ENCODE measurements at places on chromosomes 6 and 20.
A peak's percentile ranks its signal among the peaks of the same experiment; 100 is the strongest.

DNA sequence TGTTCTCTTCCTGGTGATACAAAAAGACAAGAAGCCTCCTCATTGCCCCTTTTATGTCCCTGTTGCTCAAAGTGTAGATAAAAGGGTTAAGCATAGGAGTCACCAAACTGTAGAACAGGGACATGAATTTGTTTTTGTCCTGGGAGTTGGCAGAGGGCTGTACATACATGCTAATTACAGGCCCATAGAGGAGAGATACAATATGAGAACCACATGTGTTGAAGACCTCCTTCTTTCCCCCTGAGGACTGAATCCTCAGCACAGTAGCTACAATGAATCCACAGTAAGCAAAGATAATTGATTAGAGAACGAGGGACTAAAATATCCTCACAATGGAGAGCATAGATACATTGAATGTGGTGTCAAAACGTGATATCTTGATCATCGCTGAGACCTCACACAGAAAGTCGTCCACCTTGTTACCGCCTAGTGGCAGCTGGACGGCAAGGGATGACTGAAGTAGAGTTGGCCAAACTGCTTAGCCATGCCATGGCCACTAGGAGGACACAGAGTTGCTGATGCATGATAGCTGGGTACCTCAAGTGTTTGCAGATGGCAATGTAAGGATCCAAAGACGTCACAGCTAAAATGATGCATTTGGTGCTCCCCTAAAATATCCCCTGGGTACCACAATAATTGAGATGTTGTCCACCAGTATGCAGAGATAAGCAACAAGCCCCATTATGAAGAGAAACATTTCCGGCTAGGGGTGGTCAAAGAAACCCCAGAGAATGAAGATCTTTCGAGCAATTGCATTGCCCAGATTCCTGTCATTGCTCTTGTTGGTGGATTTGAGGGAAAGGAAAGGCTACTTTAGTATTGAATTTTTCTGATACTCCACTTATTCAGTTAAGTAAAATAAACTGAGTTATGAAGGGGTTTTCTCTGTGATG, 15.0 kb downstream of the OR2B3 start:
- H3K27ac ChIP-seq = no peak overlapping the region
- H3K4me3 ChIP-seq = no peak overlapping the region
- no peak for DNase-seq

DNA sequence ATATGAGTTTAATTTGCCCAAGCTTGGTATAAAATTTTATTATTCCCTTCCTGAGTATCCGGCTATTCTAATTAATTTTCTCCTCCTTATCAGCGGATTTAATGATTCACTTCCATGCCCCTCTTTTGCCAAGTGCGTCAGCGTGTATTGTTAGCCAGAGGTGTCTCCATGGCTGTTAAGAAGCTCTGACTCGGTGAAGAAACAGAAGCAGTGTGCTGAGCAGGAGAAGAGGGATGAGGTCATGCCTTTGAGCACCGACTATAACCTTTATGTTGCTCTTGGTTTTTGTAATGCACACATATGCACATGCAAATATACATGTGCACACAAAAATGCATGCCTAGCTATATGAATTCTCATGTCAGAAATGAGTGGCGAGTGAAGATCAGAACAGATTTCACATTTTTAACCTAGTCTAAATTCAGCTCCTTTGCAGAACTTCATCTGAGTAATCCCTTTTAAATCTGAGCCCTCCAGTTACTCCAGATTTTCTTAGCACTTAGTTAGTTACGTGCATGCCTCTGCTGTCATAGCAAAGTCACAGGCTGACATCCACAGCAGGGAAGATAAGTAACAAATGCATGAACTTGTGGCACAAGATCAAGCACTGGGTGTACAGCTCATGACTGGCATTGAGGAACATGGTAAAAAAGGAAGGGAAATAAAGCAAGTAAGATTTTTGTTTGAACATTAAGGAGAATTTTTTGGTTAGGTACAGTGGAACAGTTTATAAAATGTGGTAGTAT, 24.3 kb downstream of the HTR1E start:
- no peaks in the 10 kb centered on the region for H3K27me3 ChIP-seq
- DNase-seq = no peak
- no peak overlapping the region for H3K27ac ChIP-seq
- no peak overlapping the region for H3K4me3 ChIP-seq

DNA sequence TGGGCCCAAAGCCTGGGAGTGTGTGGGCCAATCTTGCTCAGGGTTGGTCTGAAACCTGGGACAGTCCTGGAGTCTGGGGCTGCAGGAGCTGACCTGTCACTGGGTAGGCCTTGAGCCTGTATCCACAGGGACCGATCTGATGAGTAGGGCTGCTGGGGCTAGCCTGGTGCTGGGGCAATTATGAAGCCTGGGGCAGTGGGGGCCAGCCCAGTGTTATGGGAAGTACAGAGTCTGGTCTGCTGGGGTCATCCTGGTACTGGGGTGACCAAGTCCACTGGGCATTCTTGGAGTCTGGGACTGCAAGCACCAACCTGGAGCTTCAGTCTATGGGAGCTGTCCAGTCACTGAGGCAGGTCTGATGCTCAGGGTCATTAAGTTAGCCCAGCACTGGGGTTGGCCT, 20.7 kb downstream of the DEFB115 start:
- no peaks in the 10 kb centered on the region for H3K36me3 ChIP-seq
- no peak overlapping the region for H3K27ac ChIP-seq
- H3K4me3 ChIP-seq = no peak overlapping the region
- H3K27me3 ChIP-seq = no peaks in the 10 kb centered on the region

DNA sequence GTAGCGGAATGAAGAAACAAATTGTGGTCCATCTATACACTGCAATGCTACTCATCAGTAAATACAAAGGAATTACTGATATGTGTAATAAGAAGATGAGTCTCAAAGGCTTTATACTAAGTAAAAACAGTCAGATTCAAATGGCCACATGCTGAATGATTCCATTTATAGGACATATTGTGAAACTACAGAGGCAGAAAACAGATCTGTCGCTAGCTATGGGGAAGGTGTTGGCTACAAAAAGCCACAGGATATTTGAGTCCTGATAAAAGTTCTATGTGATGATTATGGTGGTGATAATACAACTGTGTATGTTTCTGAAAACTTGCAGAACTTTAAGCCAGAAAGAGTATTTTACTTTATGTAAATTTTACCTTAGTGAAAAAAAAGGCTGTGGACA, 313.2 kb downstream of the HDGFL1 start:
- no peak overlapping the region for H3K27ac ChIP-seq
- no peaks in the 10 kb centered on the region for H3K36me3 ChIP-seq
- no peak overlapping the region for H3K4me3 ChIP-seq
- no peak for DNase-seq
- no peaks in the 10 kb centered on the region for H3K27me3 ChIP-seq
- no peaks in the 10 kb centered on the region for H3K4me1 ChIP-seq

- no peak overlapping the region for H3K4me3 ChIP-seq
- H3K27ac ChIP-seq = no peak overlapping the region
- H3K36me3 ChIP-seq = no peaks in the 10 kb centered on the region
- no peaks in the 10 kb centered on the region for H3K27me3 ChIP-seq
- DNase-seq = no peak
- no peaks in the 10 kb centered on the region for H3K4me1 ChIP-seq
Measured at GRCh38 chr20:43318755-43319297, 129.1 kb upstream of the PTPRT start.

- no peaks in the 10 kb centered on the region for H3K27me3 ChIP-seq
- H3K27ac ChIP-seq = no peak overlapping the region
- H3K36me3 ChIP-seq = no peaks in the 10 kb centered on the region
- no peak overlapping the region for H3K4me3 ChIP-seq
Measured at GRCh38 chr20:8190043-8190880, 58.2 kb downstream of the PLCB1 start.

GRCh38 chr6:86016077-86016476, 373.4 kb upstream of the SYNCRIP start:
- no peaks in the 10 kb centered on the region for H3K27me3 ChIP-seq
- H3K36me3 ChIP-seq = no peaks in the 10 kb centered on the region
- no peak for DNase-seq
- H3K4me1 ChIP-seq = no peaks in the 10 kb centered on the region
- H3K27ac ChIP-seq = no peak overlapping the region
- no peak overlapping the region for H3K4me3 ChIP-seq

DNA sequence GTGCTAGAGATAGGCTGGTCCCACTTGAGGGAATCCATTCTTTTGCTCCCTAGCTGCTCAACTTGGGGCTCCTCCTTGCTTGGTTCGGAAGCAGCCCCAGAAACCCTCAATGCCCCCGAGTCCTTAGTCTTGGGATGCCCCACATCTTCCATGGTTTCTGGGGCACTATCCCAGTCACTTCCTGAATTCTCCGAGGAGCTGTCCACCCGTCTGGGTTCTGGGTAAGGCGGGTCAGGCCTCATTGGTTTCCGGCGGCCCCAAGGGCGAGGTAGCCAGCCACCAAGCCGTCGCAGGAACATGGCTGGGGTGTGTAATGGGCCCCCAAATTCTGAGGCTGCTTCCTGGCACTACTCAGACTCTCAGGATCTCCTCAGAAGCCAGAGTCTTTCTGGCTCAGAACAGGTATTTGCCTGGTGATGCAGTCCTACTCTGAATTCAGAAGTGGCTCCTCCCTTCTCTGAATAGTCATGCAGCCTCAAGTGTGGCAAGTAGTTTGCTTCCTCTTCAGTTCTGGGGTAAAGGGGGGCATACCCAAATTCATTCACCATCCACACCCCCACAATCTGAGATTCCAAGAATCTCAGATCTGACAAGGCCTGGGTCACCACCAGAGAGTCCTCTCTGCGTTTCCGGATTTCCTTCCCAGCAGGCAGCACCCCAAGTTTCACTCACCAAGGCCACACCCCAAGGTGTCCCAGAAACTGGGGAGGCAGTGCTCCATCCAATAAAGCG, 763 bp downstream of the C6orf47 start:
- H3K4me1 ChIP-seq = peaks cover 21% of the 10 kb centered on the region
- DNase-seq = no peak
- H3K27ac ChIP-seq = peak overlapping the region; percentile 90
- H3K36me3 ChIP-seq = no peaks in the 10 kb centered on the region
- H3K4me3 ChIP-seq = peak overlapping the region; percentile 77

DNA sequence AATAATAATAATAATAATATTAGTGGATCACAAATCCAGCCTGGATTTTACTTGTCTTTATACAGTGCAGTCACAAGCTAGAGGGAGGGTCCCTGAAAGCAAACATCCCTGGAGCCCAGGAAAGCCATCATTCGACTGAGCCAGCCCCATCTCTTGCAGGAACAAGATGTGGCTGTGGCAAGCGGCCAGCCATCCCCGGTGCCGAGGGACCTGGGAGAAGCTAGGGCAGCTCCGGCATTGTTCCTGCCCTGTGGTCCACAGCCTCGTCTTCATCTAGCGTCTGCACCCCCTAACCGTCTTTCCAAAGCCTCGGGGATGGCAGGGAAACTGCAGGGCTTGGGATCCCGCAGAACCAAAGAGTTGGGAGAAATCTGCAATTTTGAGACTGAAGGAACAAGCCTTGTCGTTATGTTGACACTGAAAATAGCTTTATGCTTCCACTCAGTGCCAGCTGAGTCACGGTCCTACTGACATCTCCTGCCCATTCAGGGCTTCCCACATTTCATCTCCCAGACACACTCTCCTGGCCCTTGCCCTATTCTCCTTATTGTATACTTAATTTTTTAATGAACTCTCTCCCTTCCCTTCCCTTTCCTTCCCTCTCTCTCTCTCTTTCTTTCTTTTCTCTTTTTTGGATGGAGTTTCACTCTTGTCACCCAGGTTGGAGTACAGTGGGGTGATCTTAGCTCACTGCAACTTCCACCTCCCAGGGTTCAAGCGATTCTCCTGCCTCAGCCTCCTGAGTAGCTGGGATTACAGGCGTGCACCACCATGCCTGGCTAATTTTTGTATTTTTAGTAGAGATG, 62.5 kb upstream of the ZNFX1 start:
- DNase-seq = no peak
- H3K27me3 ChIP-seq = no peaks in the 10 kb centered on the region
- H3K36me3 ChIP-seq = no peaks in the 10 kb centered on the region
- no peaks in the 10 kb centered on the region for H3K4me1 ChIP-seq
- H3K4me3 ChIP-seq = no peak overlapping the region

GRCh38 chr6:3749067-3749841, 2.3 kb downstream of the PXDC1 start:
- peak overlapping the region; percentile 99 for H3K4me3 ChIP-seq
- no peaks in the 10 kb centered on the region for H3K27me3 ChIP-seq
- peak; percentile 70 for DNase-seq
- no peaks in the 10 kb centered on the region for H3K36me3 ChIP-seq

- H3K4me1 ChIP-seq = peaks cover 10% of the 10 kb centered on the region
- H3K27ac ChIP-seq = no peak overlapping the region
- H3K4me3 ChIP-seq = no peak overlapping the region
Measured at GRCh38 chr6:157106487-157106886, 216.8 kb downstream of the TMEM242 start.

DNA sequence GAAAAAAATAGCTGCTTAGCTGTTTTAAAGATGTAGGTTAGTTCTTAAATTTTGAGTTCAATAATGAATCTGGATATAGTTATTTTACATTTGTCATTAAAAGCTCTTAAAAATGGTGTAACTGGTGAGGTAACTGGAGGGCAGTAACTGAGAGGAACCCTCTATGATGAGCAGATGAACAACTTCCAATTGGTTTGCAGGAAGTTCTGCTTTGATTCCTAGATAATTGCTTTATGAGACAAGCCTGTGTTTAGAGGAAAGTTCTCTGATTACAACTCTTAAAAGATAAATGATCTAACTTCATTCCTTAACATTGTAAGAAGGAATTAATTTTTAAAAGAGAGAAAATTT, 8.5 kb downstream of the MYLIP start:
- H3K27me3 ChIP-seq = no peaks in the 10 kb centered on the region
- no peaks in the 10 kb centered on the region for H3K4me1 ChIP-seq
- no peak for DNase-seq
- H3K27ac ChIP-seq = peak overlapping the region; percentile 34

DNA sequence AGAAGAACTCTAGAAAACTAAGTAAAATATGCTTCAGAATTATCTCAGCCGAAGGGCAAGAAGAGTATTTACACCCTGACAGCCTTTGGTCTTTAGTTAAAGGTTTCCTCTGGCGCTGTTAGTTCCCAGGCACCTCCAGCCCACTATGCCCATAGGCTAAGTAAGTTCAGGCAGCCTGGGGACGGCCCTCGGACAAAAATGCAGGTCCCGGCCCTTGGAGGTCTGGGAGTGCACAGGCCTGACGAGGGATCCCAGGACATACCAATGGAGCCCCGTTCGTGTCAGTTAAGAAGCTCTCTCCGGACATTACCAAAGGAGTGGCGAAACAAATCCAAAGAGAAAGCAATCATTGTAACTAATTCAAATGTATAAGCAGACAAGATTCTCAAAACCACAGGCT, 311.8 kb downstream of the CD83 start:
- DNase-seq = no peak
- H3K4me1 ChIP-seq = no peaks in the 10 kb centered on the region
- H3K27ac ChIP-seq = no peak overlapping the region
- H3K36me3 ChIP-seq = no peaks in the 10 kb centered on the region
- H3K4me3 ChIP-seq = no peak overlapping the region

GRCh38 chr6:158643836-158644230, 710 bp downstream of the DYNLT1 start:
- no peak for DNase-seq
- no peaks in the 10 kb centered on the region for H3K36me3 ChIP-seq
- peak overlapping the region; percentile 93 for H3K4me3 ChIP-seq
- H3K27me3 ChIP-seq = no peaks in the 10 kb centered on the region
